ENCODE measurements at places on chromosomes 12 and 14. TPM values are rescaled to one million over a fixed set of nuclear protein-coding genes. Genes with fewer than 3 reads are reported as not detected.
A peak's percentile ranks its signal among the peaks of the same experiment; 100 is the strongest.

RNU4-1 gene
- total RNA-seq = under 0.01 TPM

FGF23 gene
- total RNA-seq = not detected

SRGAP1 gene
- 12.2 TPM for total RNA-seq

LTB4R2 gene
- 2.5 TPM for total RNA-seq

TAS2R42 gene
- not detected for total RNA-seq

KCNMB4 gene
- 6.4 TPM for total RNA-seq

DNAL1 gene
- total RNA-seq = 20.0 TPM

PLBD1 gene
- total RNA-seq = 8.7 TPM

TPPP2 gene
- not detected for total RNA-seq

MARK3 gene
- total RNA-seq = 101 TPM

ZNF410 gene
- 45.1 TPM for total RNA-seq

- DNase-seq = no peak
These were observed 59.6 kb upstream of the ACTN1 start for GRCh38 chr14:69038455-69039287.

DNA sequence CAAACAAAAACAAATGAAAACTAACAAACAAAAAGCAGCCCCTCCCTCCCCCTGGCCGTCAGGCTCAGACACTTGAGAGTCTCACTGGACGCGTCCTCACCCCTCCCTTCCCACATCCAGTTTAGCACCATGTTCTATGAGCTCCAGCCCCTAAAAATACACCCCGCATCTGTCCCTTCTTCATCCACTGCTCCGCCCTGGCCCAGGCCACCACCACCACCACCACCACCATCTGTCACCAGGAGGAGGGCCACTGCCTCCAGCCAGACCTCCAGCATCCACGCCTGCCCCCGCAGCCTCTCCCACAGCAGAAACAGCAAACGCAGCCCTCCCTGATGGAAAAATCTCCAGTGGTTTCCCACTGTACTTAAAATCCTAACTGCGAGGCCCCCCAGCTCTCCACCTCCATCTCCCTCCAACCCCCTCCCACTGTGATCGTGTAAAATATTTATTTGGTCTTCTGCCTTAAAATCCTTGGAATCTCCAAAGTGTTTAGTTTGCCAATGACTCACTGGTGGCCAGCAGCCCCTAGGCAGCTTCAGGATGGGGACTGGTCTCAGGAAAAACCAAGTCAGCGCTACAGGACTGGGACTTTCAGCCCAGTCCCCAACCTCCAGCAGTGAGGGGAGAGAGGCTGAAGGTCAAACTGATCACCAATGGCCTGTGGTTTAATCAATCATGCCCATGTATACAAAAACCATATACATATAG is 95.1 kb downstream of the SCARB1 start:
- no peak for DNase-seq

DNA sequence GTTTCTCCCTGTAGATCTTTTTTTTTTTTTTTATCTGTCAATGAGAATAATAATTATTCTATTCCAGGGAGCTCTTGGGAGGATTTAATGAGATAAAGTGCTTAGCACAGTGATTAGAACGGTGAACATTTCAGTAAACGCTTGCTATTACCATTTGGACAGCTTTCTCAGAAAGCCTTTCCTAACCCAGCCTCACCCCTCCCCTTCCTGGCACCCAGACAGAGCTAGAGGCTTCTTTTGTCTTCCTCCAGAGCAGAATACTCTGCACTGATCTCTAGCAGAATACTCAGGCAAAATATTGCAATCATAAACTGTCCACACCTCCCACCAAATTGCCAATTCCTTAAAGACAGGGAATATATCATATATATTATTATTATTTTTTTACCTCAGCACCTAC is 66.6 kb downstream of the ERGIC2 start:
- DNase-seq = no peak

DNA sequence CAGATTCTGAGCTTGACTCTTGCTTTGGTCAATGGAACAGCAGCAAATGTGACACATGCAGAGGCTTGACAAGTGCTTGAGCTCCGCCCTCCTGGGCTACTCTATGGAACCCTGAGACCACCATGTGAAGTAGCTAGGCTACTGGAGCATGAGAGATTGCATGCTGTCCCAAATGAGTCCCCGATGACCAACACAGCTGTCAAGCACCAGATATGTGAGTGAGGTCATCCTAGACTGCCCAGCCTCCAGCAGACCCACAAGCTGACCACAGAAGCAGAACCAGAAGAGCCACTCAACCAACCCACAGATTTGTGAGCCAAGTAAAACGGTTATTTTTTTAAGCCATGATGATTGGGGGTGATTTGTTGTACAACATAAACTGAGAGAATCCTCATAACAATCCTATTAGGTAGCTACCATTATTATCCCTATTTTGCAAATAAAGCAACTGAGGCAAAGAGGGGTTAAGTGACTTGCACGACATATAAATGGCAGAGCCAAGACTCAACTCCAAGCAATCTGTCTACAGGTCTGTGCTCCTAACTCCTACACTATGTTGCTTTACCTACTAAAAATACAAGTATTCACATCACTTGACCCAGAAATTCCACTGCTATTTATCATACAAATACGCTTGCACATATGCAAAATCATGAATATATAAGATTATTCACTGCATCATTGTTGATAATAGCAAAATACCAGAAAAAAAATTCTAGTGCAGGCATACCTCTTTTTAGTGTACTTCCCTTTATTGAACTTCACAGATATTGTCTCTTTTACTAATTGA is 136.2 kb downstream of the NDUFA12 start:
- DNase-seq = no peak

- DNase-seq = no peak
These were observed 696.0 kb downstream of the C12orf50 start for GRCh38 chr12:87332987-87333726.

- DNase-seq = no peak
These were observed 121.0 kb upstream of the VRK1 start for GRCh38 chr14:96676166-96676565.

- DNase-seq = no peak
These were observed 92.5 kb downstream of the TMCC3 start for GRCh38 chr12:94557746-94558295.

DNA sequence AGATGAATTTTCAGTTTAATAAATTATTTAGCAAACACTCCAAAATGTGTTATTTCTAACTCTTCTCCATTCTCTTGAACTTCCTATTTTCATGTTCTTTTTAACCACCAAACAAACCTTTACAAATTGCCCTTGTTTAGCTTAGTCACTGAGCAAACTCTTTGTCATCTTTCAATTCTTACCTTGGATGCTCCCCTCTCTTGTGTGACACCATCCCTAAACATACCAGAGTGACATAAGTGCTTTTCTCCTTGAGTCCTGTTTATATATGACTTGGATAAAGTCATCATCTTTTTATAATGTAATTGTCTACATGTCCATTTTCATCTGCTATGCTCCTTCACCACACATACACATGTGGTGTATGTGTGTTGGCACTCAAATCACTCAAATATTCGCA is 3.4 kb upstream of the TMEM19 start:
- no peak for DNase-seq

GRCh38 chr14:46325157-46325556 is 326.4 kb downstream of the RPL10L start:
- DNase-seq = no peak

DNA sequence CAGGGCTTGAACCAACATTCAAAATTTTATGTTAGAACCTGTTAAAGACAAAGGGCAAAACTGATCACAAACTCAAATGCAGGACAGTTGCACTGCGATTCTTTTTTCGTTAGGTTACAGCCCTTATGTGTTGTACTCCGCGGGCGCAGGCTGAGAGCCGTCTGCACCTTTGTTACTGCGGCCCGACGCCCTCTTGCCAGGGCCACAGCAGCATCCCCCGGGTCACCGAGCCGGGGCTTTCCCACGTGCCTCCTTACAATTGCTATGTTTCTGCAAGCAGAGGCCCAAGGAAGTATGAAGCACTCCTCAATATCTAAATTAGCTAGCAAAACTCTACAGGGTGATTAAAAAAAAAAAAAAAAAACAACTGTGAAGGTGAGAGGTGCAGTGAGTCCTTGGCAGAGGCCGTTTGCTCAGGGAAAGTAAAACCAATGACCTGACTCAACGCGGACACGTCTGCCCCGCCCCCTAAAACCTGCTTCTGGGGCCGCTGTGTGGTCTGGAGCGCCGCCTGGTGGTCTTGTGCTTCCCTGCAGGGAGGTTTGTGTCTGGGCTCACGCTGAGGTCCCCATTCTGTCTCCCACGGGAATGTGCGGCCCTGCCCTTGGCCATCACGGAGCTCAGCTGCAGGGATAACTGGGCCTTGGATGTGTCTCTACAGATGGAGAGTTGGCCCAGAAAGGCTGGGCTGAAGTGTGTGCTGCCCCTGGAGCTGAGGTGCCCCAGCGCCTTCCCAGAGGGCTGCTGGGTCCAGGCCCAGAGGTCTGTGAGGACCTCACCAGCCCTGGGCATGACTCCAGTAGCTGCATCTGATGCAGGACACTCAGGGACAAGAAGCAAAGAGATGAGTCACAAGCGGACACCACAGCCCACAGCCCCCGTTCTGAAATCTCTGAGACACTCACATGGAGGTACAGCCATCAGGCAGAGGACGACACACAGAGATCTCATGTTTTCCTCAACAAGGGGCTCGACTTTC is 418.5 kb downstream of the TMEM121 start:
- peak; percentile 65 for DNase-seq

GRCh38 chr12:39831587-39832315 is 212.1 kb upstream of the ABCD2 start:
- DNase-seq = no peak

DNA sequence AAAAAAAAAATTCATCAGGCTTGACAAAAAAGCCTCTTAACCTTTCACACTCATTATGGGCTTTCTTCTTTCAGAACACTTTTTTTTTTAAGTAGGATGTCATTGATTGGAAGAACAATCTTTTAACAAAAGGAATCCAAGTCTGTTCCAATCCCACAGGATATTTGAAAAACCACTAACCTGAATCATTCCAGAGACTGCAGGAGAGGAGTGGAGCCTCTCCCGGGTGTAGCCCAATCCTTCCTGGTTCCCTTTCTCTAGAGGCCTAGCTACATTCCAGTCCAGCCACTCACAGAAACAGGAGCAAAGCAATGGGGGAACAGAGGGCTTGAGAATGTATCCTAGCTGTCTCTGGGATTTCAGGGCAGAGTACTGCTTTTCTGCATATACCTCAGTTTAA is 4.3 kb downstream of the MFAP5 start:
- no peak for DNase-seq

GRCh38 chr12:60391051-60391450 is 795.2 kb downstream of the SLC16A7 start:
- DNase-seq = no peak

- DNase-seq = no peak
These were observed 119.3 kb downstream of the SLC35F4 start for GRCh38 chr14:57746563-57746962.

GRCh38 chr12:9049520-9050133 is 60.3 kb downstream of the KLRG1 start:
- no peak for DNase-seq

DNA sequence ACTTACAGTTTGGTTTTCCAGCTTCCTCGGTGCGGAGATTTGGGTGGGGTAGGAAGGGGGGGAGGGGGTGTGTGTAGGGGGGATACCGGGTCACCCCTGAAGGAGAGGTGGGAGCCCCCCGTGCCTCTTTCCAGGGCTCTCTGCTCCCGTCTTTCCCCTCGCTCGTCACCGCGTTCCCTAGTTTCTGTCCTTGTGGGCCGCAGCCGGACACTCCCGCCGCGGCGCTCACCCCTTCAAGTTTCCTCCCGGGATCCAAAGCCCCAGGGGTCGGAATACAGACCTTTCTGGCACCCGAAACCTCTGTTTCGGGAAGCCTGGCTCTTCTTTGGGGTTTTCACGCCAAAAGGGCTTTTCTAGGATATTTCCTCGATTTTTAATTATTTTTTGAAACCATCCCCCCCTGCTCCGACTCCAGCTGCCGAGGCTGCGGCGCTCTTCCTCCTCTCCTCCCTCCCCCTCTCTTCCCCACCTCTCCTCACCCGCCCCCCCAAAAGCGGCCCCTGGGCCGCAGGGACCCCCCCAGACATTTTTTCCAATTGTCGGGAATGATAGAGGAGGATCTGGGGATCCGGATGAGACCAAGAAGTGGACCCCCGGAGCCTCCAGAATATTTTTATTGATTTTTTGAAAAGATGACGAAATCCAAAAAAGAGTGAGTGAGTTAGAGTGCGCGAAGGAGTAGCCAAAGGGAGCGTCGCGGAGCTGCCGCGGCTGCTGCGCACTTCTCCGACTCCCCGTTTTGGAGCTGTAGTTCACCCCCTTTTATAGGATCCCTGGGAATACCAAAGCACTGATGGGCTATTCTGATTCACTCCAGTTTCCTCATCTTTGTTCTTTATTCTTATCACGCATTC is 1.7 kb downstream of the CCND2 start:
- no peak for DNase-seq

- DNase-seq = no peak
These were observed 751 bp upstream of the GPRC5A start for GRCh38 chr12:12890543-12891079.

GRCh38 chr12:92539976-92540781 is 162.6 kb upstream of the PLEKHG7 start:
- DNase-seq = peak; percentile 65

- DNase-seq = peak; percentile 50
These were observed 311.9 kb downstream of the CACNA1C start for GRCh38 chr12:2364631-2365051.

GRCh38 chr12:113461666-113462065 is 10.0 kb downstream of the LHX5 start:
- no peak for DNase-seq

GRCh38 chr12:22117563-22118237 is 71.7 kb downstream of the CMAS start:
- no peak for DNase-seq
